Ascending aorta (tissue), 2 donors: ENCODE measurements at places on chromosomes 6 and 20.

DNA sequence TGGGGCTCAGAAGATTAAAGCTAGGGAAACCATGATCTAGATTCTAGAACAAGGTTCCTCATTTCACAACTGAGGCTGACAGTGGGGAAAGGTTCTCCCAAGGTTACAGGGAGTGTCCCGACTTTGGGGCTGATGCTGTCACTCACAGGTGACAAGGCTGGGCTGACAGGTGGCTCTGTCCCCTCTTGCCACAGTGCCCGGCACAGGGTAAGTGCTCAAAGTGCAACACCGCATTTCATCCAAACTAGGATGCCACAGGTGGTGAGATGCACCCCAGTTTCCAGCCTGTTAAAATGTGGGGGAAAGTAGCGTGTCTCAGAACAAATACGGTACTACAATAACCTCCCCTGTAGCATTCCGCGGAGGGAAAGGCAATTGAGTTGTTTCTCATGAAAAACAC, 7.8 kb downstream of the ZBP1 start:
- H3K27me3 ChIP-seq: no peaks in the 10 kb centered on the region
- H3K27ac ChIP-seq: no peak overlapping the region
- no peaks in the 10 kb centered on the region for H3K4me1 ChIP-seq
- DNase-seq: no peak
- H3K36me3 ChIP-seq: no peaks in the 10 kb centered on the region

DNA sequence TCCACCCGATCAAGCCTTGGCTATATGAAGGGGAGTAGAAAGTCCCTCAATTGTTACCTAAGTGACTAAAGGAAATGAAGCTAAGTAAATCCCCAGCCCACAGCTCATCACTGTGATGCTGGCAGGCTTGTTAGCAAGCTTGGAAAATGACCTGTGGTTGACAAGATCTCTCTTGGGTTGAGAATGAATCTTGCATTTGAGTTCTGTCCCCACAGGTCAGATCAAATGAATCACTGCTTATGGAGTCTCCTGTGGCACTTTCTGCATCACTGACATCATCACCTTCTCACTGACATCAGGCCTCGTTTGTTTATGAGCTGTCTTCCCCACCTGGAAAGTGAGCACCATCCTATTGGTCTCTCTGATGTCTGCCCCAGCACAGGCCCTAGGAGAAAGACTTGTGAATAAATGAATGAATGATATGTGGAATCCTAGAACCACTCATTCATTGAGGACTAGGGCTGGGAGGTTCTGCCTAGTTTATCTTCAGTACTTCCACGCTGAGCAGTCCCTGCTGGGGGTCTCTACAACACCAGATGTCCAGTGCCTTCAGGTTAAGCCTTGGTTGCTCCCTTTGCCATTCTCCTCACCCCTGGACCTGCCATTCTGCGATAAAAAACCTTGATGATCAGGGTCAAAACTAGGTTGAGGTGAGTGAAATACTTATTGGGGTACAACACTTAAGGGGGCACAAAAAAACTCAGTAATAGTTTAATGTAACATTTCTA, 318.4 kb upstream of the MOCS1 start:
- no peaks in the 10 kb centered on the region for H3K36me3 ChIP-seq
- no peak overlapping the region for H3K4me3 ChIP-seq
- no peak for DNase-seq

- H3K27me3 ChIP-seq: no peaks in the 10 kb centered on the region
- DNase-seq: no peak
- no peaks in the 10 kb centered on the region for H3K36me3 ChIP-seq
- no peak overlapping the region for H3K4me3 ChIP-seq
Measured at GRCh38 chr6:78502386-78502887, 364.9 kb upstream of the IRAK1BP1 start.

- no peaks in the 10 kb centered on the region for H3K4me1 ChIP-seq
- no peaks in the 10 kb centered on the region for H3K27me3 ChIP-seq
- H3K27ac ChIP-seq: no peak overlapping the region
- no peak for DNase-seq
Measured at GRCh38 chr6:167475947-167476346, 151.1 kb downstream of the TTLL2 start.

- H3K27ac ChIP-seq: peak within 1 kb of the TSS; percentile 34
- H3K27me3 ChIP-seq: no peaks in the 10 kb centered on the region
- no peaks in the 10 kb centered on the region for H3K4me1 ChIP-seq
- H3K36me3 ChIP-seq: no peaks in the 10 kb centered on the region
- DNase-seq: no peak
Measured at GRCh38 chr20:52972190-52972937, at the start of gene TSHZ2. TSS of gene TSHZ2 (plus strand) at chr20:52972358. CDS start at chr20:52973294, 936 bp downstream.

- H3K27ac ChIP-seq: no peak overlapping the region
- no peaks in the 10 kb centered on the region for H3K4me1 ChIP-seq
- no peaks in the 10 kb centered on the region for H3K36me3 ChIP-seq
- no peaks in the 10 kb centered on the region for H3K27me3 ChIP-seq
- no peak overlapping the region for H3K4me3 ChIP-seq
- no peak for DNase-seq
Measured at GRCh38 chr6:170271771-170272314, 19.0 kb downstream of the DLL1 start.

GRCh38 chr6:81003156-81003555, 749.3 kb downstream of the TENT5A start:
- H3K4me3 ChIP-seq: no peak overlapping the region
- DNase-seq: no peak
- no peaks in the 10 kb centered on the region for H3K4me1 ChIP-seq
- no peaks in the 10 kb centered on the region for H3K27me3 ChIP-seq
- no peak overlapping the region for H3K27ac ChIP-seq

DNA sequence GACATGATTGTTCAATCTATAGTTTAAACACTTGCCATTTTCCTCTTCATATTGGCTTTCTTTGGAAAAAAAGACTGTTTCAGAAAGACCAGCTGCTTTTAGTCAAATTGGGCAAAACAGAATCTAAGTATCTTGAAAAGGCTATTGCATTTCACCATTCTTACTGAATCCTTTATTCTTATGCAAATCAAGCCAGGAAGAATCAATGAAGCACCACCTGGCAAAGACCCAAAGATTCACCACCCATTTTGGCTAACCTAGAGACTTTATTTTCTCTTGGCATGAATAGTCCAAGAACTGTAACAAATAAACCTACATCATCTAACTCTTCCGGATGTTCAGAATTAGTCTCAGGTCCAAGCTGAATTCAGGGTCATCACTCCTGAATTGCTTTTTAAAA, 71.3 kb upstream of the EYA4 start:
- no peaks in the 10 kb centered on the region for H3K4me1 ChIP-seq
- no peak overlapping the region for H3K27ac ChIP-seq
- no peaks in the 10 kb centered on the region for H3K36me3 ChIP-seq
- no peak for DNase-seq

DNA sequence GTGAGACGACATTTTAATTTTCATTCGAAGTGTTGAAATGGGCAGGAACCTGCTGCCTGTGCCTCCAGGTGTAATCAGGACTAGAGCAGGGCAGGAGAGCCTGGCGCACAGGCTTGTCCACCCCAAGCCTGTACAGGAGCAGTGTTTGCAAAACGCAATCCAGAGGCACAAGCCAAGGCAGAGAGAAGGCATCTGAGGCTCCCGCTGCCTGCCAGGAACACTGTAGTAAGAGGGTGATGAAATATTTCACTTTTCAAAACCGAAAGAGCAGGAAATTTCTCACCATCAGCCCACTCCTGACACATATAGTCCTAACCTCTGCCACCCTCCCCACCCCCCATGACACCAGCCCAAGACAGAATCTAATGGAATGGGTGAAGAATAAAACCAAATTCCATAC, 132.5 kb downstream of the RTN4IP1 start:
- H3K4me3 ChIP-seq: no peak overlapping the region
- no peak for DNase-seq
- H3K27ac ChIP-seq: no peak overlapping the region
- H3K4me1 ChIP-seq: no peaks in the 10 kb centered on the region

DNA sequence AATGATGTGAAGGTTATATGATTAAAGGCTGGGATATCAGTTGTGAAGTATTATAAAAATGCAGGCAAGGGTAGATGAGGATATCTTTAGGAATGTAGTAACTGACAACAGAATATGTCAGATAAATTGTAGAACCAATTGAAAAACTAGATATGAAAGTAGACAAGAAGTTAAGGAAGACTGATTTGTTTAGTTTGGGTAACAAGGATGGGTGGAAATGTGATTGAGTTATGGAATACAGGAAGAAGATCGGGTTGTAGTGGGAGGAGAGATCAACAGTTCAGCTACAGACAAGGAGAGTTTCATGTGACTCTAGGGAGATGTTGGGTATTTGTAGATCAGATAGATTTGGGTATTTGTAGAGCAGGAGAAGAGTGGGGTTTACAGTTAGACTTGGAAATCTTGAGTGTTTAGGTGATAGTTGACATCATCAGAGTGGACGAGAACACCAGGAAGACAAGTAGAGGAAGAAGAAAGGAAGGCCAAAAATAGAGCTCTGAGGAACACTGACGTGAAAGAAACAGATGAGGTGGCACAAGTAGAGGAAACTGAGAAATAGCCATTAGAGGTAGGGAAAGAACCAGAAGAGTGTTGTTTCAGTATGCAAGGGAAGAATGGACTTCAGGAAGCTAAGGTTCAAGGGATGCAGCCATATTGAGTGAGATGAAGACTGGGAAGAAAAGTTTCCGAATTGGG, 12.1 kb upstream of the TSPYL1 start:
- H3K36me3 ChIP-seq: no peaks in the 10 kb centered on the region
- DNase-seq: no peak
- no peaks in the 10 kb centered on the region for H3K27me3 ChIP-seq
- no peaks in the 10 kb centered on the region for H3K4me1 ChIP-seq
- H3K27ac ChIP-seq: no peak overlapping the region

DNA sequence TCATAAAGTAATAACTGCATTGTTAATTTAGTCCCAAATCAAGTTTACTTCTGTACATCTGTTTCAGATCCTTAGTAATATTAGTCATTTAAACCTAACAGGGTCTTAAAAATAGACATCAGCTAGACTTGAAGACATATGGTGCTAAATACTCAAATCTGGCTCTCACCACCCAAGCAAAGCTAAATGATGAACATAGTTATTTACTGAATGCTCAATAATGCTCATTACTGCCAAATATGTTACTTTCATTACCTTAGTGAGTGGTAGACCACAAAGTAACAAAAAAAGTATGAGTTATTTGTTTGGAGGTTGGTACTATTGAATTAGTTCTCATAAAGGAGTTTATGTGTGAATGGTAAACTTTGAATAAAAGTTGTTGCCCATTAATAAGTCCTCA, 502.1 kb downstream of the PKHD1 start:
- H3K4me1 ChIP-seq: no peaks in the 10 kb centered on the region
- H3K27me3 ChIP-seq: no peaks in the 10 kb centered on the region
- no peak overlapping the region for H3K27ac ChIP-seq

DNA sequence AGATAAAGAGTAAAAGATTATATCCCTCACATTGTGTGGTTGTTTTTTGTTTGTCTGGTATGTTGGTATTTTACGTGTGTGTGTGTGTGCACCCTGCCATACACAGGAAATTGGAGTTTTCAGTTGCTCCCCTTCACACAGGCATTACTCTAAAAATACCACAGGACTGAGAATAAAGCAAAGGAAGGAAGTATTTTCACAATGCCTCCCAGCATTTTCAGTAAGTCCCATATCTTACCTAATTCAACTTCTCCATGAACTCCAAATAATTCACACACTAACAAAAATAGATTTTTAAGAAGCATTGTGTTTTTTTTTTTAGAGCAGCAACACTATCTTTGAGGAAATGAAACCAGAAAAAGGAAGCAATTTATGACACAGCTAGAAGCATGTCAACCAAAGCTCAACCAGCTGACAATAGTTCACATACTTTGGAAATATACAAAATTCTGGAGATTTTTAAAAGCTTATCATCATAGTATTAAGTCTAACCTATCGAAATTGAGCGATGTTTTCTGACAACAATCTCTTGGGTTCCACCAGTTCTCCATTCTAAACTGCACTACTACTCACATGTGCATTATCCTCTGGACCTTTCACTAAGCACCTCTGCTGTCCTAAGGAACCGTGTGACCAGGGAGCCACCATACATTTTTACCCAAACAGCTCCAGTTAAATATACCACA, 2.1 kb downstream of the UBE2J1 start:
- H3K4me3 ChIP-seq: peak overlapping the region; percentile 97
- peaks cover 3% of the 10 kb centered on the region for H3K4me1 ChIP-seq
- no peaks in the 10 kb centered on the region for H3K36me3 ChIP-seq
- no peak for DNase-seq
- H3K27ac ChIP-seq: no peak overlapping the region
- H3K27me3 ChIP-seq: no peaks in the 10 kb centered on the region

- H3K27me3 ChIP-seq: no peaks in the 10 kb centered on the region
- no peaks in the 10 kb centered on the region for H3K4me1 ChIP-seq
- H3K36me3 ChIP-seq: no peaks in the 10 kb centered on the region
- DNase-seq: no peak
Measured at GRCh38 chr6:98539741-98540140, 294.6 kb upstream of the POU3F2 start.
